ENCODE measurements at places on chromosomes 4 and X.
A peak's percentile ranks its signal among the peaks of the same experiment; 100 is the strongest.

GRCh38 chr4:27759611-27760575, 899.3 kb downstream of the STIM2 start:
- no peak for DNase-seq

- no peak for DNase-seq
Observed at GRCh38 chrX:37287741-37288444, 61.3 kb upstream of the PRRG1 start.

- DNase-seq = peak; percentile 78
Observed at GRCh38 chrX:13487731-13488505, 81.5 kb upstream of the EGFL6 start.

DNA sequence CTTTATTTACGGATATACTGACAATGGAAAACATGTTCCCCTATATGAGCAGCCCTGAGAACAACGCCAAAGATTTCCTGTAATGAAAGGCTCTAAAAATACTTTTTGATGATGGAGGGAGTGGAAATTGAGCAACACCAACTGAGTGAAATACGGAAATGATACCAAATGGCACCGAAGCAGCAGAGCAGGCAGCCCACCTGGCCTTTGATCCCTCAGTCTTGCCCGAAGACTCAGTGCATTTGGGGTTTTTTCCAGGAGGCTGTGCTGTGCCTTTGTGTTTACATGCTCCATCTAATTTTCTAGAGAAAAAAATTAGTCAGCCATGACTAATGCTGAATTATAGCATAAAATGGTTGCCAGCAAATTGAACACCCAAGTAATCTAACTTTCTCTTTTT, 169.9 kb upstream of the RBPJ start:
- DNase-seq = peak; percentile 49

GRCh38 chr4:16225167-16225862, 956 bp downstream of the TAPT1 start:
- DNase-seq = peak; percentile 58

GRCh38 chr4:83603129-83603528, 67.2 kb downstream of the GPAT3 start:
- no peak for DNase-seq

- peak; percentile 56 for DNase-seq
Observed at GRCh38 chrX:100413229-100413628, 3.2 kb upstream of the PCDH19 start.

DNA sequence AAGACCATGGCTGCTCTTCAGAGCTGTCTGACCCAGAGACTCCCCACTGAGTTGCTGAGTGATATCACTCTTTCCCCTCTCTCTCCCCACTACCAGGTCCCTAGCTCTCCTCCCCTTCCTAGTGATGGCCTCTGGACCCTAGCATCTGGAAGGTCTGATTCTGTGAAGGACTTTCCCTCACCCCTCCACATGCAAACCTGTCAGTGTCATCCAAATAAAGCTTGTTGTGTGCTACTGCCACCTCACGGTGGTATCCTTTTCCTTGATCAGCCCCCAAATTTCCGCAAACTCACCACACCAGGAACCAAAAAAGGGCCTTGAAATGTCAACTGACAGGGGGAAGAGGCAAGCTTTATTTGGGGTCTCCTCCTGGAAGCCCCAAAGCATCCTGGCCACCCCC, 500.2 kb downstream of the IDS start:
- no peak for DNase-seq

DNA sequence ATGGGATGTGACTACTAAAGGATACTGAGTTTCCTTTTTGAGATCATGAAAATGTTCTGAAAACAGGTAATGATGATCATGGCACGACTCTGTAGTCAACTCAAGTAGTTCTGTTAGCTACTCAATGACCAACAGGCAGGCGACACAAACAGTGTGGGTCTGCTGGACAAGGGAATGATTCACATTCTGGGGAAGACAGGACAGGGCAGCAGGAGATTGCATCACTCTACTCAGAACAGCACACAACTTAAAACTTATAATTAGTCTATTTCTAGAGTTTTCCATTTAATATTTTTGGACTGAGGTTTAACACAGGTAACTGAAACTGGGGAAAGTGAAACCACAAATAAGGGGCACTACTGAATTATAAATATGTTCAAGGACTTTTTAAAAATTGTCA, 365.2 kb downstream of the PRDM5 start:
- no peak for DNase-seq

DNA sequence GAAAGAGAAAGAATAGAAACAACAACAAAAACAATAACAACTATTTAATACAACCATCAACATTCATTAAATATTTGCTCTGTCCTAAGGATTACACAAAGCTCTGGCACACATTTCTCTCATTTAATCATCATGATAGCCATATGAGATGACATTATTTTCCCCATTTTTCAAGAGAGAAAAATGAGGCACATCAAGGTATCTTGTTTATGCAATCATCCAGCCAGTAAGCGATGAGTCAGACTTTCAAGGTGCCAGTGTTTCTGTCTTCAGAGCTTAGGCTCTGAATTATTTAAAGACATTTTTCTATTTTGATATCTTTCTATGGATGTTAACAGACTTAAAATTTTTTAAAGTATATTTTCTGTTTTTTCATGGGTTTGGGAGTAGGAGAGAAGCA, 541.8 kb upstream of the SMIM31 start:
- DNase-seq = no peak

DNA sequence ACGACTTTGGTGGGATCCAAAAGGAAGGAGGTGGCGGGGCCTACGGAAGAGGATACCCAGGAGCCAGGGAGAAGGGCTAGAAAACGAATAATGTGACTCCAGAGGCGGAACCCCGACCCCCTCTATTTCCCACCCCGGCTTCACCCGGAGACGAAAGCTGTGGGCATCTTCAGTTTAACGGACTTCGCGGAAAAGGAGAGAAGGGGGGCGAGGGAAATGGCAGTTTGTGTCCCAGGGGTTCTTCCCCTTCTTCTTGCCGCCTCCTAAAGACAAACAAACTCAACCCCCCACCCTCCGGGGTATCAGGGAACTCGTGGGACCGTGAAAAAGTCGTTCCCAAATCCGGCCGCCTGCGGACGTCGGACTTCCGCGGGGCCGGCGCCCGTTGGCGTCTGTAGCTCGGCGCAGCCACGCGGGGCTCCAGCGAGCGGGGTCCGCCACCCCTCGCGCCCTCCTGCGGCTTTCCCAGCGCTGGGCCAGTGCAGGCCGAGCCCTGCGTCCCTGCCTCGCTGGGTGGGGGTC, 3.6 kb upstream of the LEF1 start:
- DNase-seq = no peak

DNA sequence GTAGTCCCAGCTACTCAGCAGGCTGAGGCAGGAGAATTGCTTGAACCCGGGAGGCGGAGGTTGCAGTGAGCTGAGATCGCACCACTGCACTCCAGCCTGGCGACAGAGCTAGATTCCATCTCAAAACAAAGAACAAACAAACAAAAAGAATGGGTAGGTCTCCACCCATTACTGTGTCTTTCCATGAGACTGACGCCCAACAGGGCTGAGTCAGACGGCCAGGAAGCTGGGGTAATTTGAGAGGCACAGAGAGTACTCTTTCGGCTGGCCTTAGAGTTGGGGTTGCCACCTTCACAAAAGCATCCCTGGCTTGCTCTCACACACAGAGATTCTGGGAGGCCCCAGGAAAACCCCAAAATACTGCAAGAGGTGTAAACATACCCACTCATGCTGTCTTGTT, 72.0 kb upstream of the DHRSX start:
- DNase-seq = no peak

- peak; percentile 50 for DNase-seq
Observed at GRCh38 chrX:9832811-9833210, 46.6 kb downstream of the SHROOM2 start.

GRCh38 chr4:72179342-72179741, 147.5 kb downstream of the NPFFR2 start:
- DNase-seq = no peak

GRCh38 chr4:2009651-2010233, 968 bp upstream of the NELFA start:
- peak; percentile 86 for DNase-seq

- DNase-seq = no peak
Observed at GRCh38 chrX:155068165-155068564, 2.8 kb downstream of the CMC4 start.

DNA sequence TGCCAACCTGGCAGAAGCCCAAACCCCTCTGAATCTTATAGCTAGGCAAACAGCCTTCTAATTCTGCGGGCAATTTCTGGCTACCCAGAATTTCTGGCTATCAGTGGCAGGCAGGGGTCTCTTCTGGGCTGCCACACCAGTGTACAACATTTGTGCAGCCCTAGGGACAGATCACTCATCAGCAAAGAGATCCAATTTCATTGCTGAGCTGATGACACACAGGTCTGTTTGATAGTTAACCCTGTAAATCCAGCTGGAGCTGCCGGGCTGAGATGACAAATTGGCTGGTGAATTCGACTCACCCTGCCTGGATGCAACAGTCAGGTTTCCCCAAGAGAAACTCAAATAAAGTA, 2.4 kb downstream of the MID1 start:
- no peak for DNase-seq

- peak; percentile 25 for DNase-seq
Observed at GRCh38 chr4:151099976-151100417, 569 bp downstream of the RPS3A start.

DNA sequence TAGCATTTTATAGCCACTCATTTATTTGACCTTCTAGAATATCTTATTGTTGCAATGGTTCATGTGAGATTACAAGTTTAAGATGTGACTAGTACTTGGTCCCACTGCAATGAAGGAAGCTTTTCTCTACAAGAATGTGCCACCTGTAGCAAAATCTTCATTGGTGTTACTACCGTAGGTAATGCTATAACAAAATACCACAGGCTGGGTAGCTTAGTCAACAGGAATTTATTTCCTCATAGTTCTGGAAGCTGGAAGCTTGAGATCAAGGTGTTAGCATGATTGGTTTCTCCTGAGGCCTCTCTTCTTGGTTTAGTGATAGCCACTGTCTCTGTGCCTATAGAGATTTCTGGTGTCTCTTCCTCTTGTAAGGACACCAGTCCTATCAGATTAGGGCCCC, 441.0 kb downstream of the GPM6A start:
- DNase-seq = no peak

GRCh38 chr4:138259271-138259670, 17.1 kb upstream of the SLC7A11 start:
- DNase-seq = no peak

DNA sequence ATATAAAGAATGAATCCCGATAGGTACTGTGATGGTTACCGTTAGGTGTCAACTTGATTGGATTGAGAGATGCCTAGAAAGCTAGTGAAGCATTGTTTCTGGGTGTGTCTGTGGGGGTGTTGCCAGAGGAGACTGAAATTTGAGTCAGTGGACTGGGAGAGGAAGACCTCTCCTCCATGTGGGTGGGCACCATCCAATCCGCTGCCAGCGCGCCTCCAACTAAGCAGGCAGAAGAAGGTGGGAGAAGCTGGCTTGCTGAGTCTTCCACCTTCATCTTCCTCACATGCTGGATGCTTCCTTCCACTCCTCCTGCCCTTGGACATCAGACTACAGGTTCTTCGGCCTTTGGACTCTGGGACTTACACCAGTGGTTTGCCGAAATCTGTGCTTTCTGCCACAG, 40.1 kb downstream of the WFS1 start:
- no peak for DNase-seq

- DNase-seq = no peak
Observed at GRCh38 chrX:1041091-1041490, 171.4 kb downstream of the CRLF2 start.

GRCh38 chr4:78669453-78669852, 106.7 kb upstream of the BMP2K start:
- peak; percentile 30 for DNase-seq

DNA sequence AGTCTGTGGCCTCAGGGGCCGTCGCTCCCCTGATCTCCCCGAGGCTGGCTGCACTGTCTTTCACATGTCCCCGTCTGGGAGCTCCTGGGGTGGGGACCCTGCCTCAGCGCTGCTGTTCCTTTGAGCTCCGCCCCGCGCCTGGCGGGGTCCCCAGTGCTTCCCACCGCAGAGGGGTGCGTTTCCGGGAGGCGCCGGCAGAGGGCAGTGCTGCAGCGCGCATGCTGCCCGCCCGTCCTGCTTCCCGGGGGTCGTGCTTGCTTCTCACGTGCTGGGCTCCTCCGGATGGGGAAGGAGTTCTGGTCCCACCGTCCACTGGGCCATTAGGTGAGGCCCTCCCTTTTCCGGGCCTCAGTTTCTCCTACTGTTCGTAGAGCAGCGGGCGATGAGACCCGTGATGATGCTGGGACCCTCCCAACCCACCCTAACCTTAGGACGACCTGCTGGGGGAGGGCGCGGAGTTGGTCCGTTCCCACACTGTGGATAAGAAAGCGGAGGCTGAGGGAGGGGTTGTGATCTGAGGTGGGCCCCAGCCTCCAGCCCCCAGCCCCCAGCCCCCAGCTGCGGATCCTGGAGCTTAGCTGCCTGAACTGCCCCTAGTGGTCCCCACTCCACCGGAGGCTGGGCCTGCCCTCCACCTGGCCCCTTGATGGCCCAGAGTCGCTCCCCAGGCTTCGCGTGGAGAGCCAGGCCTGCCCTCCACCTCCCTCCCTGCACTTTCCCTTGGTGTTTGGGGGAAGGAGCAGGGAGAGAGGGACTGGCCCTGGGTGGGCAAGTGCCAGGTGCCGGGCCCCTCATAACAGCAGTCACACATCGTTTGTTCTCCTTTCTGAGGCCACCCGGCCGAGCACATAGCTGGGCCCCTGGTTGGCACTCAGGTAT, 15.3 kb downstream of the CPZ start:
- peak; percentile 56 for DNase-seq

DNA sequence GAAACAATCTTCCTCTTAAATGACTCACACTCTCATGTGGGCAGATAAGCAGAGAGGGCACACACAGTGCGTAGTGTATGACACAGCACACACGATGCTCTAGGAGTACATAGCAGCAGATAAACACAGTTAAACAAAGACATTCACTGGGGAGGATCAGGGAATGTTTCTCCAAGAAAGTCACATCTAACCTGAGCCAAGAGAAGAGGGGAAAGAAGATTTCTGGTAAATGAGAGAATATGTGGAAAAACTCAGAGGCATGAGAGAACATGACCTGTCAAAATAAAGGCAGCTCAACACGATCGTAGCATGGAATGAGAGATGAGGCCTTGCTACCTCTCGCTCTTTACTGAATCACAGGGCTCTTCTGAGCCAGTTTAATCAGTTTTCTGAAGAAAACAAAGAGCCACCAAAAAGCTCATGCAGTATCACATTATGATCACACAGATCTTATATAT, 251.0 kb downstream of the ANK2 start:
- no peak for DNase-seq

DNA sequence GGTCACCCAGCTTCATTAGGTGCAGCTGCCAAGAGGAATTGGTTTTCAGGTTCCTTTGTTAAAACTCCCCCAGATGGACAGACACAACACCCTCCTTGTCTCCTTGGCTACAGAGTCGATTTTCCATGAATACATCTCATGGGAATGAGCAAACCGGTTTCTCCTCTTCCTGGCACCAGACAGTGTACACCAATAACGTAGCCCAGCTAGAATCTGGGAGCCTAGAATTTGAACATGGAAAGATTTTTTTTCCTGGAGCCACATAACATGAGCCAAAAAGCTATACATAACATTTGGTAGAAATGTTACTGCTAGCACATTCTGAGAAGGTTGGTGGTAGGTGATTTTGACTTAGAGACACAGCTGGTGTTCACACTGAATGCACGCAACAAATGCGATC, 62.9 kb upstream of the SLC34A2 start:
- no peak for DNase-seq

GRCh38 chr4:158384414-158384813, 137.3 kb upstream of the RXFP1 start:
- no peak for DNase-seq

Data from NB4 (cell line).